ENCODE measurements at places on chromosomes 4 and X.

GRCh38 chr4:88613417-88613875 lies 21.2 kb downstream of the HERC3 start:
- DNase-seq = no peak

GRCh38 chrX:37817579-37817978 lies 29.8 kb downstream of the DYNLT3 start:
- no peak for DNase-seq

DNA sequence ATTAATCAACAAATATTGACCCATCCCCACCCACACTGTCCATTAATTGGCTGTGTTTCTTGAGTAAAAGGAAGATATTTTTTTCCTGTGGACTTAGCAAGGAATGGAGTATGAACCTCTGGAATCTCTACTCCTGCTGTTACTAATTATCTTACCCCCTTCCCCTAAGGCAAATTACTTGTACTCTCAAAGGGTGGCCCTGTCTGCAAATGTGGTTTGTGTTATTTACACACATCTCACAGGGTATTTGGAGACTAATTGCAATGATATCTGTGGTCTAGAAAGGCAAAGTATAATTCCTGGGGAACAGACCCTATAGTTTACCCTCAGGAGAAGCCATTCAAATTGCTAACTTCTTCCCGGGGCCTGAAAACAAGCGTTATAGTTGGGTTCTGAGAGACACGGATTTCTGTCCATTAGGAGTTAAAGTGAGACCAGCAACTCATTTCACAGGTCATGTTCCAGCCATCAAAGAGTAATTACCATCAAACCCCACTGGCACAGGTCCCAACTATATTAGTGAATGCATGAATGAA lies 133.0 kb upstream of the RASGEF1B start:
- DNase-seq = no peak

GRCh38 chr4:31408121-31408520 lies 688.0 kb downstream of the PCDH7 start:
- DNase-seq = no peak

- DNase-seq = peak; percentile 50
Observed at GRCh38 chr4:120692964-120693363, 229.6 kb downstream of the PRDM5 start.

DNA sequence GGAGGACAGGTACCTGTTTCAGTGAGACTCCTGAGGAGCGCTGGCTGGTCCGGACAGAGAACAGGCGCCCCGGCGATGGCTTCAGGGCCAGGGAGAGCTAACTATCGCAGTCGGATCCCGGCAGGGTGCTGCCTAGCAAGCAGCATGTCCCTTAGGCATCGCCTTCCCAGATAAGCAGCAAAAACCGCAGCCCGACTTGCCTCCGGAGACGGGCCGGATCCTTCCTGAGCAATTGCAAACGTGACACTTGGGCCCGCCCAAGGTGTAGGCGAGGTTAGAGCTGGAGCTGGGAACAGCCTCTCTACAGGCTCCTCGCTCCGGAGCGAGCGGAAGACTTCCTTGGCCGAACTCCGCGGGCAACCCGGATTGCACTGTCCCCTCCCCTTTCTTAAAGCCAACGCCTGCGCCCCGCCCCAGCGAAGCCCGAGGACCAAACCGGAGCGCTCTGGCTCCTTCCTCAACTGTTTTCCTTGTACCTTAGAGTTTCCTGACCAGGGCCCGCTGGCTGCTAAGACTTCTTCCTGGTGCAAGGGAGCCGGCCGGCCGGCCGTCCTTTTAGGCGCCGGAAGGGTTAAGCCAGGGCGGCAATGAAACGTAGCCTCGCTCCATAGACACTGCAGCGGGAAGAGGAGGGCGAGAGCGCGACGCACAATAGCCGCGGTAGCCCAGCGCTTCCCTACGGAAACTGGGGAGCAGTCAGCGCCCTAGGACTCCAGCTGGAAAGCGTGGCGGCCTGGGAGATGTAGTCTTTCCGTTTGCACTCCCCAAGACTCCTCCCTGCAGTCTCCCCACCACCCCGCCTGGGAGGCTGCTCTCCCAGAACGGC lies at the start of gene OPHN1:
Gene OPHN1 (minus strand): TSS at position 341 of the 826 bp plus-strand sequence. CDS start 475 bp downstream, outside the sequence.
- no peak for DNase-seq

GRCh38 chr4:48710446-48711209 lies 69.5 kb downstream of the FRYL start:
- no peak for DNase-seq

DNA sequence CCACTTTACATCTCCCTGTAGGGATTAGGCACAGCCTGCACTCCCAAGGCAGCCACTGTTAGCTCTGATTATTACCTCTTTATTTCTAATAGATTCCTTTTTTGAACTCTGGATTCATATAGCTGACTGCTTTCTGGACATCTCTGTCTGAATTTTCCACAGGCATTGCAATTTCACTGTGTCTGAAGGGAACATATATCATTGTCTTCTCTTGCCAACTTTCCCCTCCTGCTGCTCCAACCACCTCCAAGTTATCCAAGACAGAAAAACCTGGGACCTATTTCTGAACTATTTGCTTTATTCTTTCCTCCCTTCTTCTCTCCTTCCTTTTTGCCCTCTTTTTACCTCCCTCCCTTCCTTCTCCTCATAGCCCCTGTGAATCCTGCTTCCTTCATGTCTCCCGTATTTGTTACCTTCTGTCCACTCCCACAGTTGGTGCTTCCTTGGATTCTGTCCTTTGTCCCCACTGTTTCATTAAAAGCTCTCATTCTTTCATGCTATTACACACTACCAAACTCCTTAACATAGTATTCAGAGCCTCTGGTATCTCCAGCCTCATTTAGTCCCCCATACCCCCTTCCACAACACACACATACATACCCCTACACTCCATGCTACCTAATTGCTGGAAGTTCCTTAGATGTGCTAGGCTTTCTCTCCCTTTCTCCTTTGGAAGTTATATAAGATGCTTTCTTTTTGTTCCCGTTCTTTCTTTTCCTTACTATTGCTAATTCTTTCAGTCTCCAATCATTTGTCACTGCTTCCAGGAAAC lies 34.7 kb downstream of the FGF2 start:
- no peak for DNase-seq

GRCh38 chrX:106780664-106781377 lies 21.7 kb upstream of the TBC1D8B start:
- DNase-seq = no peak

DNA sequence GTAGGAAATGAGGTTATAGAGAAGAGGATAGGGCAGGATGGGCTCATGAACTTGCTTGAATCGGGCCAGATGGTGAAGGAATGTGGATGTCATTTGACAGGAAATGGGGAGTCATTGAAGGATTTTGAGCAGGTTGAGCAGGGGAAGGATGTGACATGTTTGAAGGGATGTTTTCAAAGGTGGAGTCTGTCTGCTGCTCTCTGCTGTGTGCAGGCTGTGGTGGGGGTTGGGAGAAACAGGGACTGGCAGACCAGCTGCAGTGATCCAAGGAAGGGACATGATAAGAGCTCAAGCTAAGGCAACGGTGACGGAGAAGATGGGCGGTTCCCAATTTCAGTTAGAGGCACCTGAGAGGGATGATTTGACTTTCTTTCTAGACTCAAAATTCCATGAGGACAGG lies 14.0 kb upstream of the XPNPEP2 start:
- no peak for DNase-seq

DNA sequence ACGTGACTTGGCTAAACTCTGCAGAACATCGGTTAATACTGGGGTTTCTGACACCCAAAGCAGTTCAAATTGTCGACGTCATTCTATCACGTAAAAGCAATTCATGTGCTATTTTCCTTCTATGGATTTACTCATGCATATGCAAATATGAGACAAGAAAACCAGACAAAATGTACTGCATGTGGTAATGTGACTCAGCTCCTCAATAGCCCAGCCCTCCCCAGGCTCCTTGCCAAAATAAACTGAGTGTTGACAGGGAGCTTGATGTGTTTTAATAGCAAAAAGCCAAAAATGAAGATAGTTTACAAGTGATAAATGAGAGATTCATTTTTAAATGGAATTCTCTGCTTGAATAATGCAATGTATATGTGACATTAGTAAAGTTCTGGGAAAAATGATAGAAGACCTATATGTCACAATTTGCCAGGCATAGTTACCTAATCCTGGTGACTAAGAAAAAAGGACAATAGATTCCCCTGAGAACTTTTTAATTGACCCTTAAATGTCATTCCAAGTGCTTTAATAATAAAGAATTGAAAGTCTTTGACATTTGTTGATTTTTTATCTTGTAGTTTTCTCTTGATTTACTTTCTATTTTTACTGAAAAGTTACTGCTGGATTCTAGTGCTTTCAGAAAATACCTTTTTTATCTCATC lies 1700.6 kb upstream of the TENM3 start:
- DNase-seq = no peak

- no peak for DNase-seq
Observed at GRCh38 chr4:126405369-126405982, 1090.7 kb downstream of the FAT4 start.

DNA sequence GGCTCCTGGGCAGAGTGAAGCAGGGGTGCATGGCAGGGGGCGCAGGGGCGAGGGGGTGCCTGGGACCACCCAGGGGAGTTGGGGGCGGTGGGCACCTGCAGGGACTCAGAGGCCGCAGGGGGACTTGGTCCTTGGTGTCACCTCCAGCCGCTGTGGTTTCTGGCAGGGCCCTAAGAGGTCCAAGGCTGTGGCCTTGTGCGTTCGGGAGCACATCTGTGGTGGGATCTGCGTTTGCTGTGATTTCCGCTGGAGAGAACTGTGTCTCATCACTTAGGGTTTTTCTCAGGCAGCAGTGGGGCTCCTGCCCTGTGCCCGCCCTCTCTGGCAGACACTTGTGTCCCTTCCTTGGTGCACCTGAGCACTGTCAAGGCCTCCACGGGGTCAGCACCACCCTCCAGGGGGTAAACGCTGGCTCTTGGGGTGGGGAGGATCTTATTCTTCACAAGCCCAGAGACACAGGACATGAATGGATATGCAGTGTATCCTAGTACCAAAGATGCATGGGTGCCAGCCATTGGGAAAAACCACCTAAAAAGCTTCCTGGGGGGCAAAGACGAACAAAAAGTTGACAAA lies 66.5 kb downstream of the ACOX3 start:
- DNase-seq = no peak

GRCh38 chr4:62448911-62449310 lies 1248.8 kb downstream of the ADGRL3 start:
- no peak for DNase-seq

GRCh38 chrX:135639066-135639780 lies 74.2 kb upstream of the CT45A1 start:
- DNase-seq = no peak

- no peak for DNase-seq
Observed at GRCh38 chrX:24149351-24150050, at the start of gene ZFX. TSS of gene ZFX (plus strand) at chrX:24149729. CDS start at chrX:24172743, 23,014 bp downstream.

- no peak for DNase-seq
Observed at GRCh38 chrX:139725720-139726119, 17.8 kb upstream of the MCF2 start.

GRCh38 chr4:154854362-154854761 lies 73.3 kb downstream of the RBM46 start:
- DNase-seq = no peak

DNA sequence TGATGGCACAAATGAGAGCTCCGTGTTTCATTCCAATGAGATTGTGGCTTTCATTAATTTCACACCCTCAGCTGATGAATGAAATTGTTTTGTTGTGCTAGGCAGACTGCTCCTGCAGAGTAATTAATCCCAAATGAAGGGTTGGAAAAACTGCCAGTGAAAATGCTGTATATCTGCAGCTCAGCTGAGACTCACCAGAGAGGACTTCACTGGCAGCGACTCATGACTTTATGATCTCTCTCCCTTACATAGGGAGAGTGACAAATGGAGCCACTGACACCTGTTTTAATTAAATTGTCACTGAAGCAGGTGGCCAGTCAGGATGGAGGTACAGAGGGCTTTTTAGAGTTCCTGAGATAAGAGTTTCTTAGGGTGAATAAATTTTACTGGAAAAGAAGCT lies 24.8 kb downstream of the GRXCR1 start:
- no peak for DNase-seq

GRCh38 chrX:113770806-113771205 lies 813.1 kb upstream of the HTR2C start:
- no peak for DNase-seq

- DNase-seq = no peak
Observed at GRCh38 chr4:40373636-40374035, 38.5 kb downstream of the CHRNA9 start.

DNA sequence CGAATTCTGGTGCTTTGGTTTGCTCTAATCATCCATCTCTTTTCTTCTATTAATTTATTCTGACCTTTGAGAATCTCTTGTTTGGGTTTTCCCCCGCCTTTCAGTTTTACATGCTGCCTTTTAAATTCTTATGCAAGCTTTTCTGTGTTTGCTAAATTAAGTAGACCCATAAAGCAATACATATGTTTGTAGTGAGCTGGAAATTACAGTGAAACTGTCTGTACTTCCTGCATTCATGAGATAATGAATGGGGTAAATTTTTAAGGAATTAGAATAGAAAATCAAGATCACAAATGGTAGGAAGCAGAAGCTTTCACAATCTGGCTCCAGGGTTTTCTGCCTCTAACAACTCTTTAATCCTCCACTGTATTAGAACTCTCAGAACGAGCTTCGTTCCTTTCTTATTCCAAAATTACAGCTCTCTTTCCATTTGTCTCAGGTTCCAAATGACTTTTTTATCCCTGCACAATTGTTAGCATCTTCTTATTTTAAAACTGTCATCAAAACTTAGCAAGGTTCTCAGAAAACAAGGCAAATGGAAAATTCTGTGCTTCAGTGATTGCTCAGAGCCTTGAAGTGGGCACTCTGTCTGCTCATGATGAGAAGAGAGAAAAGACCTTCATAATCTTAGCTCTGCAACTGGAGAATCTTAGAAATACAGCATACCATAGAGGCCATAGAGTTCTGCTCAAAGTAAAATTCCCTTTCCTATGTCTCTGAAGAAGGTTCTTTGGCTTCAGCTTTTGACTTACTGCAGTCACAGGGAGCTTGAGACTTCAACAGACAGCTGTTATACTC lies 108.2 kb downstream of the EGF start:
- no peak for DNase-seq

GRCh38 chr4:158760866-158761265 lies 8.0 kb upstream of the FNIP2 start:
- no peak for DNase-seq

GRCh38 chr4:3360777-3361176 lies 68.0 kb downstream of the RGS12 start:
- no peak for DNase-seq

GRCh38 chr4:120446051-120446567 lies 379.5 kb upstream of the MAD2L1 start:
- DNase-seq = peak; percentile 10

GRCh38 chr4:67929426-67929825 lies 33.9 kb downstream of the TMPRSS11A start:
- DNase-seq = no peak

- DNase-seq = no peak
Observed at GRCh38 chrX:110021258-110022022, 18.5 kb downstream of the TMEM164 start.

- no peak for DNase-seq
Observed at GRCh38 chr4:100681289-100681688, 163.5 kb upstream of the EMCN start.

DNA sequence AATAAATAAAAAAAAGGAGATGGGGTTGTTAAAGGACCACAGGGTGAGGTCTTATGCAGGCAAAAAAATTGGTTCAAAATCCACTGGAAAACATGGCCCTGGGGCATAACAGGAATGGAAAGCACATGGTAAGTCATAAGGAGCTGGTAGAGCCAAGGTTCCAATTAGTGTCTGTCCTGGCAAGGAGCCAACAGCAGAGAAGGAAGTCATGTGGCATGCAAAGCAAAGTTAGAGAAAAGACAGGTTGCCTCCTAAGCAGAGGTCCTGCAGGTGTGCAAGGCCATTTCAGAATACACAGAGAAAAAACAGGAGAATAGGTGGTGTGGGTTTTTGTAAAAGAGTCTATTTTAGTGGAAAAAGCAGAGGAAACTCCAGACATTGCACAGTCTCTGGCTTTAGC lies 1881.7 kb downstream of the ARAP2 start:
- DNase-seq = no peak
